SJCRH30 (cell line): ENCODE measurements at places on chromosomes 4 and X.

DNA sequence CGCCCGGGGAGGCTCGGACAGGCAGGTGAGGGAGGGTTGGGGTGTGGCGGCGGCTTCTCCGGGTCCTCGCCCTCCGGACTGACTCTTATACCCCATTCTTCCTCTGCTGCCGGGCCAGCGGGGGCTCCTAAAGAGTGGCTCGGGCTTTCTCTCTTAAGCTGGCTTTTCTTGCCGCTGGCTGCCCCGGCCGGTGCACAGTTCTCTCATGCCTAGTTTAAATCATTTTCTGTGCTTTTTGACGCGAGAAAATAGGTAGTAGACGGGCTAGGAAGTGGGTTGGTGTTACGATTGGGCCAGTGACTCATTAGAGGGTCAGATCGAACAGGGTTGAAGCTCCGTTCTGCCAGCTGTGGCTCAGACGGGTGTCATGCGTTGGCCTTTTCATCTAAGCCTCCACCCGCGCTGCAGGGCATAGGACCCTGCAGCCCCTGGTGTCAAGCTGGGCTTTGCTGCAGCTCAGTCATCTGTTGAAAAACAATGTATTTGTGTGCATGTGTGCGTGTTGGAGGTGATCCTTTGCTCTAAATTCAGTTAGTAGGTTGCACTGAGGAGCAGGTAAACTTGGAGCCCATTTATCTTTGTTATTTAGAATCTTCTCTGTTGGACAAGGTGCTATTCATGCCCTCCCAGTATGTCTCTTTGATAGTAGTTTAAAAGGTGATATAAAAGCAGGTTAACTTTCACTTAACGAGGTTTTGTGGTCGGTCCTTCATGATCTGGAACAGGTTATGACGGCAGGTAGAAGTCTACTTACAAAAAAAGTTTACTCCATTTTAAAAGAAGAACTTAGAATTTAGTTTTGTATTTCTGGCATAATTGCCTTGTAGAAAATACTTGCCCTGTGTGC is 802 bp downstream of the BMP2K start:
- peak; percentile 64 for DNase-seq

DNA sequence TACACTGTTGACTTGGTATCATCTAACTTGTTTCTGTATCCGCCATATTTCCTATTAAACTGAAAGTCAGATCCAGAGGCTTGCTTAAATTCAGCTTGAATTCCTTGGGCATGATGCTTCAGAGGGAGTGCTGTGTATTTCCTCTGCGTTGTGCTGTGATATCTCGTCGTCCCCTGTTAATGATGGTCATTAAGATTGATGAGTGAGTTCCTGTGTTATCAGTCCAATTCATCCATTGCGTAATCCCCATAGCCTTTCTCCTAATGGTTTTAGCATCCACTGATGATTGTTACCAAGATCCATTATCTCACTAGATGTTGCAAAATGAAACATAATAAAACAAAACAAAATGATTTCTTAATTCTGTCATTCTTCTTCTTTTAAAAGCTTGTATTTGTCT is 31.3 kb upstream of the CHM start:
- no peak for DNase-seq

- no peak for DNase-seq
These were observed 905 bp upstream of the GALNTL6 start for GRCh38 chr4:171812333-171812664.

DNA sequence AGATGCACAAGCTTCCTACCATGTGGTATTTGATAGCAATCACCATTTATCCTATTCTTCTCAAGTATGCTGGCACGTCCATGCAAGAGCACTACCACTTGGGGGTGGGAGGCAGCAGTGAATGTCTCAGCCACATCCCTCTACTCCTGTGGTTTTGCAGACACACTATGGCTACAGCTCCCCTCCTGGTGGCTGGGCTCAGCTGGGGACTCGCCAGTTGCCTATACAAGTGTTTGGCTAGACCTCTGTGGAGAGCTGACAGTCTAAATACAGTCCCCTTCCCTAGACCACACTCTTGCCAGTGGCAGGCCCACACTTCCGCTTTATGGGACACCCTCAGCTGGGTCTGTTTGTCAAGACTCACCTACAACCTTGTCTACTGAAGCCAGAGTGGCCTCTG is 53.2 kb downstream of the ADGRA3 start:
- DNase-seq, result no peak

GRCh38 chr4:140497747-140498636 is at the start of gene MGAT4D:
TSS of gene MGAT4D (minus strand) at chr4:140498293. CDS start at chr4:140498222, 71 bp downstream.
- no peak for DNase-seq
